ENCODE measurements at places on chromosomes 7 and 10.

GRCh38 chr7:153524070-153524601 lies 528.1 kb upstream of the DPP6 start:
- peak; percentile 18 for DNase-seq

GRCh38 chr10:17805330-17805729 lies 3.8 kb upstream of the MRC1 start:
- no peak for DNase-seq

DNA sequence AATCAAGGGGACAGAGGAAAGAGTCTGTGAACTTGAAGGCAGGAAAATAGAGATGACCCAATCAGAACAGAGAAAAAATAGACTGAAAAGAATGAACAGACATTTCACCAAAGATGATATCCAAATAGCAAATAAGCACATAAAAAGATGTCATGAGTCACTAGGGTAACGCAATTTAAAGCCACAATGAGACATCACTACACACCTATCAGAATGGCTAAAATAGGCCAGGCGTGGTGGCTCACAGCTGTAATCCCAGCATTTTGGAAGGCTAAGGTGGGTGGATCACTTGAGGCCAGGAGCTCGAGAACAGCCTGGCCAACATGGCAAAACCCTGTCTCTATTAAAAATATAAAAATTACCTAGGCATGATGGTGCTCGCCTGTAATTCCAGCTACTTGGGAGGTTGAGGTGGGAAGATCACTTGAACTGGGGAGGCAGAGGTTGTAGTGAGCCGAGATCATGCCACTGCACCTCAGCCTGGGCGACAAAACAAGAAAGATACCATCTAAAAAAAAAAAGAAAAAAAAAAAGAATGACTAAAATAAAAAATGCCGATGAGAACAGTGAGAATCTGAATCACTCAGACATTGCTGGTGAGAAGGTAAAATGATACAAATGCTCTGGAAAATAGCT lies 100.9 kb downstream of the LHPP start:
- DNase-seq: no peak

DNA sequence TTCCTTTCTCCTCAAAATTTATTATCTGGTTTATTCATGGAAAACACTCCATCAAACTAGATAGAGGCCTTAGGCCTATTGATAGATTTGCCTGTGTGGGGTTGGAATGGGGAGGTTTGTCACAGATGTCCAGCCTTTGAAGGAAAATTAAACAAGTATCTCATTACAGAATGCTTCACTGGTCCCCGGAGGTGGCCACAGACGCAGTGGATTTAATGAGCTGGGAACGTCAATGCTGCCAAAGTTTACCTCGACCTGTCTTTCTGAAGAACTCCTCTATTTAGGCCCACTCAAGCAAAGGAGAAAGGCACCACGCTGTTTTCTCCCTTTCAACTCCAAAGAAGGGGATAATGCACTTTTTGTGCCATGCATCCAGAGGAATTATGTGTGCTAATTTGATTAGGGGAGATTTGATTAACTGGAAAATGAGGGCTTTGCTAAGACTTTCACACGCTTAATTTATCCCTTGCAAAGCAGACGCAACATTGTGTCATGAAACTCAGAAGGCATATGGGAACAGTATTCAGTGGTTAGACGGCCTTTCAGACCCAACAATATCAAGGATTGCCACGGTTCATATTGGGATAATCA lies 558.8 kb upstream of the GALNT17 start:
- no peak for DNase-seq

GRCh38 chr10:121865554-121865953 lies 62.3 kb downstream of the ATE1 start:
- no peak for DNase-seq

DNA sequence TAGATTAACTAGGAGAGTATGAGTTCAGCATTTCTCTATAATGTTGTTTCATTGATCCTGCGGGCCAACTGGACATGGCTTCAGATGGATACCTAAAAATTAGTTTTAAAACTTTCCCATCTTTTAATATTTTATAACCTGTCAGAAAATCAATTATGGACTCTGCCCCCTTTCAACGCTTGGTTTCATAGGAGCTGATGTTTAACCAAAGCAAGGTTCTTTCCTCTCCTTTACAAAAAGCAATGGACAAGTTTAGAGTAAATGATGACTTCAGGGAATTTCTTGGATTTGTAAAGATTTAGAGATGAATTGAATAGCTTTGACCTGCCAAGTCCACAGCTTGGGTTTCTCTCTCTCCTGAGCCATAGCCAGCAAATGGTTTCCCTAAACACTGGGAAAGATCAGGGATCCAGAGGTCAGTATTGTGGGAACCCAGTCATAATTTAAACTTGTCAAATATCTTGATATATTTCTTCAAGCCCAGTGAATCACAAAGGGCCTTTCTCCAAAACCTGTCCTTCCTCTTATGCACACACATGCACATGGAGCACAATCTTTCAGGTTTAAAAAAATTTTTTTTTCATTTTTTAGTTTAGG lies 177.1 kb downstream of the EVX1 start:
- DNase-seq: no peak

DNA sequence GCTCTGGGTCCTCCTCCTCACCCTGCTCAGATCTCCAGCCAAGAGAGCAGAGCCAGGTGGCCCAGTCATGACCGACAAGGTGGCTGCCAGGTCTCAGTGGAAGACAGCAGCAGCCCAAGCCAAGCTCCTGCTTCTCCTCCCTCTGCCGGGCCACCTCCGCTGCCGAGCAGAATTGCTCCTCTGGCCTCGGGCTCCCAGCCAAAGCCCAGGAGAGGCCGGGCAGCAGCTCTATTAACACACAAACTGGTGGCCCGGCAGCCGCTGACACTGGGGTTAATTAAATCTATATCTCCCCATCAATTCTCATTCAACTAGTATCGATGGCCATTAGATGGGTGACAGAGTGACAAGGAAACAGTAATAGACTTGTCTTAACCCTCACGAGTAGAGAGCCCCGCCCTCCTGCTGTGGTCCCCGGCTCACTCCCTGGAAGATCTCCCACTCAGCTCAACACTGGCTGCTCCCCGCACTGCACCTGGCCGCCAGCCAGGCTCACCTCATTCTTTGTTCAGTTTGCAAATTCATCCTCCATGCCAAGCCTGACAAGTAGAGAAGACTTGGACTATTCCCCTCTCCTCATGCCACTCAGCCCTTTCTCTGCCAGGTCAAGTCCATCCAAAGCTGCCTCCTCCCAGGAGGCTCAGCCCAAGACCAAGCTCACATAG lies 74.1 kb upstream of the UNC5B start:
- peak; percentile 43 for DNase-seq

DNA sequence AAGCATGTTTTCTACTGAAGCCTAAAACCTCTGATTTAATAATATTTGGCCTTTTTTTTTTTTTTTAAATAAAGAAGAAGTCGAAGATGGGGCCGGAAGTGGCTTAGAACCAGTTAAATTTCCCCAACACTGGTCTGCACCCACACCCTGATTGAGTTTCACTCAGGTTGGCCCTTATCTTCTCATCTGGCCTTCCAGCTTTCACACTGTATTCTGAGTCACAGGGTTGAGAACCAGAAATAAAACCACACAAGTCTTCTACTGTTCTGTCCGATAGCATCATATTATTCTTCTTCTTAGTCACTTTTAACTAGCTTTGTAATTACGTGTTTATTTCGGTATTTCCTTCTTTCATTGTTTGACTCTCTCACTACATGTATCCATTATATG lies 9.9 kb downstream of the ZNF365 start:
- peak; percentile 14 for DNase-seq

DNA sequence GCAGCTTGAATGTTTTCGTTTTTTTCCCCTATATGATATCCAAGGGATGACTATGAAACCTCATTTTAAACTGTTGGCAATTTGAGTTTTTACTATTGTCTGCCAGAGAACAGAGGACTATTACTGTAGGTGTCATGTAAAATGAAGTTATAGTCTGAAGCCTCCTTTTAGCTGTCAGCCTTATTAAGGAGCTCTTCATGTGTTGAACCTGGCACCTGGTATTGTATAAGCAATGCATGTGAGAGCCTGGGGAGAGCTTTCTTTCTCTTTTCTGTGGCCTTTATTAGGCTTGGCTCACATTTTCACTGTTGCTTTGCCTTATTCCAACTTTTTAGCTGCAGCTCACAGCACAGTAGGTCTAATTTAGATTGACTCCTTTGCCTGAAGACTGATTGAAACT lies 119.1 kb upstream of the FOXP2 start:
- DNase-seq: no peak

DNA sequence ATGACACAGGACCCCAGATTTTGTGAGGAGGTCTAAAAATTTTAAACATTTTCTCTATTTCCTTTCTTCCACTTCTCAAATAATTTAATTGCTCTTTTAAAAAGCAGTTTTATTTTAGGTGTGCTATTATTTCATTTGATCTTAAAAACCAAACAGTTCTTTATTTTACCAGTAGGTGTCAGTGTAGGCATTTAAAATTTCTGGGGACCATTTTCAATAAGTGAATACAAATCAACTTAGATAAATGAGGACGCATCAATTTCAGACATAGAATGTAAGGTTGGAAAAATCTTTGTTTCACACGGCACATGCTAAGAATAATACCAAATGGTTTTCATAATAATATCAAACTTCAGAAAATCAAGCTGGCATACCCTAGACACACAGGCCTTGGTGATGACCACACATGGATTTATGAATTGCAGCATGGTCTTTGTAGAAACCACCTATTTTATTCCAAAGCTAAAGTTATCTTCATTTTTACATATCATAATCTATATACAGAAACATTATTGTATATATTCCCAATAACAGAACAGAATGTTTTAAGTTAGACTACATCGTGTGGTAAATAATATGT lies 127.6 kb upstream of the SLC26A5 start:
- no peak for DNase-seq

GRCh38 chr7:101681170-101682007 lies 52.3 kb upstream of the MYL10 start:
- DNase-seq: peak; percentile 91

DNA sequence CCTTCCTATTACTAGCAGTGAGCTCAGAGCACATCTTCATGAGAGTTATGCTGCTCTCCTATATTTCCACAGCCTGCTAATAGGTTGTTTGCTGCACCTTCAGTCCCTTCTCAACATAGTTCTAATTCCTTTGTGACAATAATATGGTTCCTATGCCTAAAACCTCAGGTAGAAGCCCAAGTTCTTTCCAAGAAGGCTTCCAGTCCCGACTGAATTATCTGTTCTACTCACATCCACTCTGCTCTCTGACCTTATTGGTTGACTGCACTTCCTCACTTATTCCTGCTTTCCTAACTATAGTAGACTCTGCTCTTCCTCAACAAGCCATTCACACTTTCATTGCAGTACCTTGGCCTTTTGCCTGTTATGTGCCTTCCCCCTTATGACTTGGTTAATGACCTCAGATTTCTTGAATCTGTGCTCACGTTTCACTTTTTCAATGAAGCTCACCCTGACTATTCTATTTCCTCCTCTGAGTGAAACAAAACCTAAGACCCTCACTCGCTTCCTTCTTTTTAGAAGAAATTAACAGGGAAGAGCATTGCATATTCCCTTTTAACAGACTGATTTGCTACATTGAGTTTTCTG lies 132.7 kb downstream of the MDFIC start:
- no peak for DNase-seq

GRCh38 chr10:133475821-133476640 lies 22.3 kb downstream of the SCART1 start:
- no peak for DNase-seq

DNA sequence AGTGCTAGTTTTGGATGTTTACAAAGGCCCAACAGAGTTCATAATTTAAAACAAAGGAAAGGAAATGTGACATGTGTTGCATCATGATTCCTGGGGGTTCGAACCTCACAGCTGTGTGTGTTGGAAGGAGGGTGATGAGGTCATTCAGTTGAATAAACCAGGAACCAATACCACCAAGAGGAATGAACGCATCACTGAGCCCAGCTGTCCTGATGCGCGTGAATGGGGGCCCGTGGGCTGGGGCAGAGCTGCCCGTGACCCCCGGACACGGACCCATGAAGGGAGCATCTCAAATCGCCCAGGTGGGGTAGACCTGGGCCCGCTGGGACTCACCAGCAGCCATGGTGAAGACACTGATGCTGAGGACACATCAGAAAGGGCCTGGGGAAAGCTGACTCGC lies 33.0 kb downstream of the BRI3 start:
- DNase-seq: no peak

DNA sequence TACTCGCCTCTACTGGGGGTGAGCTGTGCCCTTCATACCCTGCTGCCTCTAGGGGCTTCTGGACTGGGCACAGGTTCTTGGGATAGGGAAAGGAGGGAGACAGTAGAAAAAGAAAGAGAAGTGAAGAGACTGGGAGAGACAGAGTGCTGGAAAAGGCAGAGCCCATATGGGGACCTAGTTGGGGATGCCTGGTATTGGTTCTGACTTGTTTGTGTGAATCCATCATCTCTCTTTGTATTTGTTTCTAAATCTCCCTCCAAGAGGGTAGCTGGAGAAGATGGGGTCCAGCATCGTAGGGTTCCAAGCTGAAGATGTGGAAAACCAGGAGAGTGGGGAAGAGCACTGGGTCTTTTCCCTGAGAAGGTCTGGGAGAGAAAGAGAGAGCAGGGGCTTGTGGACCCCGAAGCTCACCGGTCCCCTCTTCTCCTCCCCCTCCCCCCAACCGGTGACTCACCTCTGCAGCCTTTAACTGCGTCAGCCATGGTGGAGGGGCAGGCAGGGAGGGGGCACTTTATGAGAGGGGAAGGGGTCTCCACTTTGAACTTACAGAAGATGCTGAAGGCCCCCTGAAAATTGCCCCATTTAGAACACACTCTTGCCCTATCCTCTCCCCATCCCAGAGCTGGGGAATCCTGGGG lies 3.2 kb upstream of the VGF start:
- no peak for DNase-seq

DNA sequence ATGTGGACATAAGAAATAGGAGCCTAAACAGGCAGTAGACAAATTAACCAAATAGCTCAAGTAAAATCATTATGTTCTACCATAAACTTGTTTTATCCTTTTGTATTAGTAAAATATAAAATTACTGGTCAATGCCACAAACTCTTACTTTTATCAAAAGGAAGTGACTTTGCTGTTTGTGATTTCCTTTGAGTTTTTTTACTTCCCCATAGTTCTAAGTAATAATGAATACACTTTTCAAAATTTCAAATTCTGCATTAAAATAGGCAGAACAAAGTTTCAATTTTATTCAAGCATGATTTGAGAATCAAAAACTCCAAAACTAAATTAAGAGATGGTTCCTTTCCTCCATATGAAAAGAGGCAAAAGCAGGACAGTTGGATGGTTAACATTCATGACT lies 139.7 kb upstream of the ABCB5 start:
- DNase-seq: no peak

DNA sequence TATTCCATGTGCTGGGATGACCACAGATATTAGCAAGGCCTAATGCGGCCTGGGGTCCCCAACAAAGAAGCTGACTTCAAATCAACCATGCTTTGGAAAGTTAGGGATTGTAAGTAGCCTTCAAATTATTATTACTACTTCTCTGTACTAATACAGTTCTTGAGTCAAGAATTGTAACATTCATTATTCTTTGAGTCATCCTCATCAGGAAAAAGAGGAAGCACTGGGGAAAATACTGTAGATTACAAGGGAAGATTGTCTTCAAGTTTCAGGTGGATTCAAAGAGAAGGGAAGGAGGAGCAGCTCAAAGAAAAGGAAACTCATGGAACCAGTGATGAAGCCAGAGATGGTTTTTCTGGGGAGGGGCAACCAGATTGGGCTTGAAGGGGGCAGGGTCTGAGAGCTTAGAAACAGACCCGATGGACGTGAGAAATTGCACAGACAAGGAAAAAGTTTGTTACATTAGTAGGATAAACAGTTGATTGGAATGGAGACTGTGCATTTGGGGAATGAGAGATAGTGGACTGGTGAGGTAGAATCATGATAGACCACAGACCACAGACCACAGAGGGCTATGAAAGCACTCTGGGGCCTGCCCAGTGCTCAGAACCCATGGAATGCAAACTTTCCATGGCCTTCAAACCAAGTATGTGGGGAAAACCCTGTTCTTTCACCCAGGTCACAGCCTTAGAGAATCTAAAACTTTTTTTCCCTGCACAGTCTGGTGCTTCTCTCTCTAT lies 209.9 kb downstream of the ZNF365 start:
- DNase-seq: no peak
